OCI-LY7 (cell line): ENCODE measurements at places on chromosomes 7 and 10. TPM values are rescaled to one million over a fixed set of nuclear protein-coding genes. Genes with fewer than 3 reads are reported as not detected.

DNA sequence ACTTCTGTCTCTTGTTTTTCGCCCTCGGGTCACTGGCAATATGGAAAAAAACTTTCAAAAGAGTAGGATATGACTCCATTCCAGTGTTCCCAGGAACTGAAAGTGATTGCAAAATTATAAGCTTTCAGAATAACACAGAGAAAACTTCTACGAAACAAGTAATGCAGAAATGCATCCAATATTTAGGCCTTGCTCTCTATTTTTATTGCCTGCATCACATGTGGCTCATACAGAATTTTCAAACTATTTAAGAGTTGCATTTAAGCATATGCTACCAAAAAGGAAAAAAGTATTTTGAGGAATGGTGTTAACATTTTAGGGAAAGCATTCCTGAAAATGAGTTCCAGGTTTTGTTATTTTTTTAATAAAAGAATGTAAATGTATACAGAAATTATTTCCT lies 228.0 kb downstream of the CACNB2 start:
- DNase-seq: no peak

DNA sequence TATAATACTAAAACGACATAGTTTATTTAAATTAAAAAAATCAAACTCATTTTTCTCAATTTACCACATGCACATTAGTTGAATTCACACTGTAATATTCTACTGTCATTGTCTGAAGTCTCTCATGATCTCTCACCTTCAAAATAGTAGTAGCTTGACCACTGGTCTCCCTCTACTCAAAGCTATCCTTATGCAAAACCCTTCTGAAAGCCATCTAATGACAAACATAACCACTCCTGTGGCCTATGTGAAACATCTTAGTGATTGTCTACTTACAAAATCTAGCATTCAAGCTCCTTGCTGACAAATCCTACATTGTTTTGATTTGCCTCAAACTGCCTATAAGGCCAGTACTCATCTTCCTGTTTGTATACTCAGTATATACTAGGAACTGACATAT lies 606.0 kb upstream of the GHITM start:
- DNase-seq: no peak

- no peak for DNase-seq
Observed at GRCh38 chr7:120813546-120814252, 44.2 kb downstream of the TSPAN12 start.

DNA sequence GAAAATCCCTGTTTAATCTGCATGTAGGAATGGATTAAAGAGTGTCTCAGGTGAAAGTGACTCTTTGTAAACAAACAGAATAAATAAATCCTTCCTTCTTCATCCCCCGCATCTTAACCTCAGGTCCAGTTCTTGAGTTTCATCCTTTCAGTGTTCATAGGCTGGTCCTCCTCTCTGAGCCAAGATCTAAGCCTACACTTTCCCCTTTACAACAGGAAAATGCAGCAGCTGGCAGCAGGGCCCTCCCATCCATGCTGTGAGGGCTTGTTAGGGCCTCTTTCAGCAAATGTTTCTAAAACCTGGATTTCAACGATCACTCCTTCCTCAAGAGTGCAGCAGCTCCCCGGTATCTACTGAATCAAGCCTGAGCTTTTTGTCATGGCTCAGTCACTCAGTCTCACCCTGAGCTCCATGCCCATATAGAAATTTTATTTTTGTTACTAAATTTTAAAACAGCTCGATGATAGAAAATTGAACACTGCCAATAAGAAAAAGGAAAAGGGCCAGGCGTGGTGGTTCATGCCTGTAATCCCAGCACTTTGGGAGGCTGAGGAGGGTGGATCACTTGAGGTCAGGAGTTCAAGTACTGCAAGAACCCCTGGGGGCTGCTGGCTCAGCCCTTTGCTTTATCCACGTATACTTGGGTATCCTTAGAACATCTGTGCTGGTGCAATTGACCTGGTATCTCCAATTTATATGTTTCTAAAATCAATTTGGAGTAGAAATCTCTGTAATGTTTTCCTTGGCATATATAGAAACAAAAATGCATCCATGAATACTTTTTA lies 15.6 kb downstream of the BLNK start:
- no peak for DNase-seq

GRCh38 chr10:25018703-25019102 lies 2.3 kb downstream of the THNSL1 start:
- no peak for DNase-seq

- no peak for DNase-seq
Observed at GRCh38 chr10:63887023-63887589, 365.9 kb downstream of the REEP3 start.

GRCh38 chr10:31926160-31926559 lies 2.5 kb downstream of the ARHGAP12 start:
- DNase-seq: no peak

OSBPL3 gene
- 67.0 and 79.9 TPM in 2 replicates for total RNA-seq

PLAC9 gene
- not detected in 2 replicates for total RNA-seq
